ENCODE measurements at places on chromosomes 12 and 14.
A peak's percentile ranks its signal among the peaks of the same experiment; 100 is the strongest.

- DNase-seq: no peak
Measured at GRCh38 chr14:64080452-64080851, 213.7 kb downstream of the ESR2 start.

DNA sequence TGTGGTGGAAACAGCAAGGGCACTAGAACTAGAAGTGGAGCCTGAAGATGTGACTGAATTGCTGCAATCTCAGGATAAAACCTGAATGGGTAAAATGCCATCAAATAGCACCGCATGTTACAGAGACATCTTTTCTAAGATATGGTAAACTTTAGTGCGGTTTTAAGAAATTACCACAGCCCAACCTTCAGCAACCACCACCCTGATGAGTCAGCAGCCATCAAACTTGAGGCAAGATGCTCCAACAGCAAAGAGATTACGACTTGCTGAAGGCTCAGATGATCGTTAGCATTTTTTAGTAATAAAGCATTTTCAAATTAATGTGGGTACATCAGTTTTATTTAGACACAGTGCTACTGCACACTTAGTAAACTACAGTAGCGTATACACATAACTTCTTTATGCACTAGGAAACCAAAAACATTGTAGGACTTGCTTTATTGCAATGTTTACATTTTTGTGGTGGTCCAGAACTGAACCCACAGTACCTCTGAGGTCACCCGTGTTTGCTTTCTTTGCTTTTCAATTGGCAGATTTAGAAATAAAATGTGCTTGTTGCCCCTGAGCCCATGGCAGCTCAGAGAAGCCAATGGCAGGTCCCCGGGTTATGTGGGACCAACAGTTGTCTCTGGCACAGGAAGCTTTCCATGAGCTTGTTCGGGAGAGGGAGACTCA, 15.9 kb downstream of the GOLGA3 start:
- DNase-seq: no peak

DNA sequence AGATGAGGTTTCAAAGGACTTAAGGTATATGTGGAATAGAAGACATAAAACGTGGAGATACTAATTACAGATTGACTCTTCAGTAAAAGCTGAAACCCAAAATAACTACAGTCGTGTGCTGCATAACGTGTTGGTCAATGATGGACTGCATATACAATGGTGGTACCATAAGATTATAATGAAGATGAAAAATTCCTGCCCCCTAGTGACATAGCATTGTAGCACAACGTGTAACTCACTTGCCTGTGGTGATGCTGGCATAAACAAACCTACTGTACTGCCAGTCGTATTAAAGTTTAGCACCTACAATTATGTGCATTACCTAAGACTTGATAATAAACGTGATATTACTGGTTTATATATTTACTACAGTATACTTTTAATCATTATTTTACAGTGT, 150.3 kb downstream of the LRRK2 start:
- DNase-seq: no peak

- DNase-seq: no peak
Measured at GRCh38 chr12:25155022-25155576, 39.9 kb downstream of the DNAI7 start.

- DNase-seq: no peak
Measured at GRCh38 chr12:28232211-28232928, 42.1 kb downstream of the CCDC91 start.

DNA sequence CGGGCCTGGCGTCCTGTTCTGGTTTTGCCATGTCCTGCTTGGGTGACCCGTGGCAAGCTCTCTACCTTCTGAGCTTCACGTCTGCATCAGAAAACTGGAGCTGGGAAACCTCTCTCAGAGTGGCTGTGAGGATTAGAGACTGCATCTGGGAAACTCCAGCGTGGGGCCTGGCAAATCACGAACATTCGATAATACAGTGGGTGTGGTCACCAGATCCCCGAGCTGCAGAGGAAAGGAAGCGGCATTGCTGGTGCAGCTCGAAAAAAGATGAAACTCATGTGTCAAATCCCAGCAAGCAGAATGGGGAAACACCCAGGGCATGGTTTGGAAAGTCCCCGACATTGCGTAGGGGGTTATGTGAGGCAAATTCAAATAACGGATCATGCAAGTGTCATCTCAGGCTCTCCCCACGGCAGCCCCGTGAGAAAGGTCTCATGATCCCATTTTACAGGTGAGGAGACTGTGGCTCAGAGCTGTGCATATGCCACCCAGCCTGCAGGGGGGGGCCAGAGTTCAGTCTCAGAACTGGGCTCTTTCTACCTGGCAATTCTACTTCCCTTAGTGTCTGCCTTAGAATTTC, 98.1 kb upstream of the VRK1 start:
- DNase-seq: peak; percentile 10

DNA sequence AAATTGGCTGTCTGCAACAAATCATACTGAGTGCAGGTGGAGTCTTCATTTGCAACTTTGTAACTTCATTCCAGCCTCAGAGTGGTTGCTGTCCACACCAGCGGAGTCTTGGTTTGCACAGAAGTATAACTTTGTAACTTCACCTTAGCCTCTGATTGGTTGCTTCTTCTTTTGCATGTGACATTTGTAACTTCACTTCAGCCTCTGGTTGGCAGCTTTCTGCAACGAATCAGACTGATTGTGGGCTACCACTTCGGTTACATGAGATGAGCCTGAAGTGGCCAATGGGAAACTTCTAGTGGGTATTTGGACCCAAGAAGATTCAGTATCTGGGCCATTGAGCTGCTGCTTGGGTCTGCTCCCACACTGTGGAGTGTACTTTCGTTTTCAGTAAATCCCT, 17.8 kb downstream of the RASSF8 start:
- no peak for DNase-seq

DNA sequence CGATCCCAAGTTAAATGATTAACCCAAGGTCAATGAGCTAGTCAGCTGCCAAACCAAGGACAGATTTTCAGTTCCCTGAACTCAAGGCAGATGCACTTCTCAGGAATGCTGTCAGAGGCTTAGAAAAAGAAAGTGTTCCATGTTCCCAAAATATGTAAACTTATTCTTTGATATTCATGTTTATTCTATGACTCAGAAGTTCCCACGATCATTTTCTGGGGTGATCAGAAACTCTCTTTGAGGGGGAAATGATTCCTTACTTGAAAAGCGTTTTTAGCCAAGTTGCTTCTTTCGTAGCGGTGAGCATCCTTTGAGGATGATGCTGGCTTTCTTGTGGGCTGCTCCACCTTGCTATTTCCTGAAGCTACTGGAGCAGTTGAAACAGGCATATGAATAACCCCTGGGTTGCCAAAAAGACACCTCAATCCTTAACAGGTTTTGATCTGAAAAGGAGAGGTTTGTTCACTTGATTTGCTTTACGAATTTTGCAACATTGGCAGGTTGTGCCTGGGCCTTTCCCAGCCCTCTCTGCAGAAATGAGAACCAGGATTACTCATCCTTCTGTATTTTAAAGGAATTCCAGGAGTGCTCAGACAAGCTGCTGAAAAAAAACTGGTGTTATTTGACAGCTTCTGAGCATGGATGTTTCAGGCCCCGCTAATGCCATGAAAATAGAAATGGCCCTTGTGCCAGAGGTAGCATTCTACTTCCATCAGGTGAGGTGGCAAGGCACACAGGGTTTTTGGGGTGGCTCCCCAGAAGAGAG, 121.4 kb upstream of the HIF1A start:
- no peak for DNase-seq

All from stimulated activated CD4-positive, alpha-beta T cell treated with anti-CD3 and anti-CD28 coated beads, Interleukin-4, amount 100 ng/mL, for 1 hour (primary cell).